ENCODE measurements at places on chromosomes 5 and 9.
A peak's percentile ranks its signal among the peaks of the same experiment; 100 is the strongest.

DNA sequence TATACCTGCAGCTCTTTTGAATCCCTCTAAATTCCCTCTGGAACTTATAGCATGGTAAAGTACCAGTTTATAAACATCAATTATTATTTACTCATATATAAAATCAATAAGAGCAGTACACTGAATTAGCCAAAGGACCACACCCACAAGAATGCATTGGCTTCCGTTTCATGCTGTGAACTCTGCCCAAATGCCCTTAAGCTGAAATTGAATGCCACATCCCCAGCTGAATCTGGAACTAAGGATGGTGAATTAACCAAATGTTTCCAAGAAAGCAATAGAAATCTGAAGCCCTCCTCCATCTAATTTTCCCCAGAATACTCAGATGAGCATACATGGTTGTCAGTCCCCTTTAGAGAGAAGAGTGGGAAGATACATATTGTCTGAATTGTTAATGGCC lies 436.4 kb upstream of the FTMT start:
- DNase-seq = no peak

DNA sequence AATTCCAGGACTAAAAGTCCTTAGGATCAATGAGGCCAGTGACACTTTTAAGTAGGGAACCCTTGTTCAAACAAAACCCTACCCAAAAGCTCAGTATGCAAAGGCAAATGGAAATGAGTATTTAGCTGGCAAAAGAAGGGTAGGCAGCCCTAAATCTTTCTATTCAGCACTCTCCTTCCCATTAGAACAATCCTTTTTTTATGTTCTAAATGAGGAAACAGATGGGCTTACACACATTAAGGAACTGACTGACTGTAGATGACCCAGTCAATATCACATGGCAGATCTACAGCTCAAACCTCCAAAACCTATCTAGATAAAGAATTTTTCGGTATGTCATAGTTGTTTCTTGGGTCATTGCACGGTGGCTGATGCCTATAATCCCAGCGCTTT lies 7.2 kb downstream of the CSNK1A1 start:
- no peak for DNase-seq

GRCh38 chr9:33187519-33188218 lies 20.5 kb upstream of the B4GALT1 start:
- no peak for DNase-seq

DNA sequence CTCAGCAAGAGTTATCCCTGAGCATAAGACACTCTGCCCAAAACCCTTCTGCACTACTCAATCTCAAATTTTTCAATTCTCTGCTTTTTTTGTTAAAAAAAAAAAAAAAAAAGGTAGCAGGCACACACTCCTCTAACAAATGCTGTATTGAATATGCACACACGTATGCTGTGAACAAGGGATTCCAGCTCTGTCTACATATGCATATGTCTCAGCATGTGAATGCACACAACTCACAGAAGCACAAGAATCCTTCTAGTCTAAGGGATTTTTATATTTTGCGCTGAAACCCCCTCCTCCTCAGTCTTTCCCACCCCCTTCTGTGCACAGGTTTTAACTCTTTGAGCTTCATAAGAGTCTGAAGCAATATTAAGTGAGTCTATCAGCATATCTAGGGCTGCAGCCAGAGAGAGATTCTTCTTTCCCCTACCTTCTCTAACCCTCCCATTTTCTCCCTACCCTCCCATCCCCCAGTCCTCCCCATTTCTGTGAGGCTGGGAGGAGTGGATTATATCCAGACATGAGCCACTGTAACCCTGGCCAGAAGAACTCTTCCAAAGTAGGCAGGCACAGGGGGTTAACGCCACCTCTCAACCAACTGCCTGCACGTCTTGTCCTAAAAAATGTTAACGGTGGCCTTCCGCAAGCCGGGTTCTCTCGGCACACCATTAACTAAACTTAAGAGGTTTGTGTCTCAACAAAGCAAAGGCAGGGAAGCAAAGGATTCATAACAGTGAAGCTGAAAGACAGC lies 1.0 kb downstream of the GABRB2 start:
- peak; percentile 5 for DNase-seq

- no peak for DNase-seq
These were observed 62.0 kb upstream of the DAB2 start for GRCh38 chr5:39486790-39487189.

GRCh38 chr9:125971050-125971449 lies 223.9 kb downstream of the PBX3 start:
- no peak for DNase-seq

GRCh38 chr9:33924978-33925797 lies 108.2 kb downstream of the UBE2R2 start:
- peak; percentile 51 for DNase-seq

GRCh38 chr5:58946230-58946629 lies 363.4 kb downstream of the RAB3C start:
- DNase-seq = no peak

DNA sequence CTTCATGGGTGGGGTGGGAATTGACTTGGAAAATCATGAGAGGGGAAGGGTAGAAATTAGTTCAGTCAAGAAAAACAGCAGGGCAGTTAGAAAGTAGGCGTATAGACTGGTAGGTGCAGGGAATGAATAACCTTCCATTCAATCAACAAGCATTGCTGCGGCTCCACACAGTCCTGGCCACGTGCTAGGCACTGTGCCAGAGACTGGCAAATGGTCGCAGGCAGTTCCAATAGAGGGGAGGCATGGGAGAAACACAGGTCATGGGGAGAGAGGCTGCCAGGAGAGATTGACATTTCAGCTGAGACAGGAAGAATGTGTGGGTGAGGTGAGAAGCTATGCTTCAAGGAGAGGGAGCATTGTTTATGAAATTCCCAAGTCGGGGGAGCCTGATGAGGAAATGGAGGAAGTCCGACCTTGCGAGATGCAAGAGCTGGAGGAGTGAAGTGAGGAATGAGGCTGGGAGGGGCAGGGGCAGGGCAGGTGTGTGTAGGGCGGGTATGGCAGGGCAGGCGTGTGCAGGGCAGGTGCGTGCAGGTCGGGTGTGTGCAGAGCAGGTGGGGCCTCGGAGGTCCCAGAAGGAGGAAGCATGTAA lies 54.4 kb upstream of the PPARGC1B start:
- no peak for DNase-seq

DNA sequence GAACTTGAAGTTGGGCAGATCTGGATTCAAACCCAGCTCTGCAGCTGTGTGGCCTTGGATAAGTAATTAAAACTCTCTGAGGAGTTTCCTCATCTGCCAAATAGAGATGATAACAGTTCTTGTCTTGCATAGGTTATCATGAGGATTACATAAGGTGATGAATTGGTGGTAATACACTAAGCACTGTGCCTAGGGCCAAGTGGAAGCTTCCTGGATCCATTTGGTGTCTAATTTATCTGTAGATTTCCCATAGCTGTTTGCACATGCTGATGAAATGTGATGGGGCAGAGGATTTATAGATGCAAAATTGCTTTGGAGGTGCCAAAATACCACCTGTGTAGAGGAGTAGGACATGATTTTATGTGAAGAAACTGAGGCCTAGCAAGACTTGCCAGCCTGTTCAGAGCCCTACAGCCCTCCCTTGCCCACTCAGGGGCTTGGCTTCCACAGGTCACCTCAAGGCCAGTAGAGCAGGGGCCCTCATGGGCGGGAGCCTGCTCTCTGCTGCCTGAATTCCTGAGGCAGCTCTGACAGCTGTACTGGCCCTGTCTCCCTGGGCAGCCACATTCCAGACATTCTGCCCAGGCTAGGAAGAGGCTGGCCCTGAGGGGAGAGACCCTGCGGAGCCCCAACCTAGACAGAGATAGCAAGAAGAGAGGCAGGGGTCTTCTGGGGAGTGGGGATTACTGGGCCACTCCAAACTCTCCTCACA lies 5.9 kb upstream of the FAT2 start:
- DNase-seq = no peak

DNA sequence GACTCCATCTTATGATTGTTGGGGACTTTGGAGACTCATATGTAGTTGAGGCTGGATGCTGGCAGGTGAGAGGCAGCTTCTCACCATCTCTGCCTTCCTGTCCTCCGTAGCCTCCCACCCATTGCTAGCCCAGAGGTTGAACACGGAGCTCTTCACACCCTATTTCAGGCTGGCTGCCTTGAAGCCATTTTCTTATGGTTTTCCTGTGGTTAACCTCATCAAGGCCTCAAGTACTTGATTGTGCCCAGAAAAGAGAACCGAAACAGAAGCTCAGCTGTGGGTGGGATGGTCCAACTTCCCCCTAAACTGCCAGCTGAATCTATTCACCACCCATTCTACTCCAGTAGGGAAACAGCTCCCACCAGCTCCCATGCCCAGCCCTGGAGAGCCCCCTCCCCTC lies 102.9 kb downstream of the LIFR start:
- DNase-seq = peak; percentile 92

DNA sequence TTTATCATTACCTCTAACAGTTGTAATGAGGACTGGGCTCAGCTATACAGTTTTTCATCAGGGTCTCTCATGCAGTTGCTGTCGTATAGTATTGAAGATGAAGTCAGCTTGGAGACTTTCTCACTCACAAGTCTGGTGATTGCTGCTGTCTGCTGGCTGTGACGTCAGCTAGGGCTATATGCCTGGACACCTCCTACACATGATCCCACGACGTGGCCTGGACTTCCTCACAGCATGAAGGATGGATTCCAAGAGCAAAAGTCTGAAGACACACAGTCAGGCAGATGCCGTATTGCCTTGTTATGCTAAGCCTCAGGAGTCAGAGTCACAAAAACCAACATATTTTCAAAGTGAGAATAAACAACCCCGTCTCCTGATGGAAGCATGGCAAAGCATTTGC lies 193.3 kb downstream of the LURAP1L start:
- DNase-seq = no peak

- no peak for DNase-seq
These were observed 300.0 kb upstream of the VLDLR start for GRCh38 chr9:2321523-2322148.

DNA sequence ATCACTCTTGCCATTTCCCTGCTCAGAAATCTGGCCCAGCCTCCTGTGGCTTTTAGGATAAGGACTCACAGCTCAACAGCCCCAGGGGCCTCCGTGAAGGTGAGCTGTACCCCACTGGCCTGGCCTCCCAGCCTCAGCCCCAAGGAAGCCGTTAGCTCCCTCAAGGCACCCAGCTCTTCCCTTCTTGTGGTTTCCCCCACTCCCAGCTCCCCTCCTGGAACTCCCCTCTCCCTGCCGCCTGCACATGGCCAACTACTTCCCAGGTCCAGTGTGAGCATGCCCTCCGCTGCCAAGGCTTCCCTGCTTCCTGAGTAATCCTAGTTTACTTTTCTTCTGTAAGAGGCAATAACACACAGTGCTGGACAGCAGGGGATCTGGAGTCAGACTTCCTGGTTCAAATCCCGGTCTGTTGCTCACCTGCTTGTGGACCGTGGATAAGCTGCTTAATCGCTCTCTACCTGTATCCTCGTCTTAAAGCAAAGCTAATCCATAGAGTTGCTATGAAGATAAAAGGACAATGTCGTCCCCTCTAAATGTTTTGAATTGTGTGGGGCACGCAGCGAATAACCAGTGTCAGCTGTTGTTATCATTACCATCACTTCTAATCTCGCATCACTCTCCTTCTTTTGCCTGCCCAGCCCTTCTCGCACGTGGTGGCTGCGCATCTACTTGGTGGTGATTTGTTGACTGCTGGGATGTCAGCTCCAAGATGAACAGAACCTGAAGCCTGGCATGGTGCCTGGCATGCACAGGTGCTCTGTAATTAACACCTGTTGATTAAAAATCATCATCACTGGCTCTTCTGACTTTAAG lies 86.6 kb downstream of the C5orf15 start:
- no peak for DNase-seq

DNA sequence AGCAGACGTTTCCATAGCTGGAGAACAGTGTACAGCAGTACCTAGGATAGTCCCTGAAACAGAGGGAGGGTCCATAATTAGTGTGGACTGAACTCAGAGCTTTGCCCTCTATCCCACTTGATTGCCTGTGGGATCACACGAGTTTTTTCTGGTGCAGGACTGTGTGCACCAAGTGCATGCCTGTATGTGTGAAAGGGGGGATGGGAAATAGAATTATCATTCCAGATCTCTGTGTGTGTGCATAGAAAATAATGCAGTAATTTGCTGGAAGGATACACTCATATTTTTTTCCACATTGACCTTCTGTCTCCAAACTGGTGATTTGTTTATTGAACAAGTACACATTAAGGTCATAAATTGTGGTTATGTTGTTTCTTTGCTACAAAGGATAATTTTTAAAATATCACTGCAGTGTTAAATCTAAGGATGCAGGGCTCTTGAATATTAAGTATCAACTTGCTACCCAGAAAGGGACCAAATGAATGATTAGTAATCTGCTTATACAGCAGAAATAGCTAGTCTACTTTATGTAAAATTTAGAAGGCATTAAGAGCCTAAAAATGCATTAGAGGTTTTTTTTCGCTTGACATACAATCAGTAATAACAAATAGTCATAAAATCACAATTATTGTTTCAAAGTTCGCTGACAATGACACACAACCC lies 292.9 kb downstream of the CDH18 start:
- no peak for DNase-seq

DNA sequence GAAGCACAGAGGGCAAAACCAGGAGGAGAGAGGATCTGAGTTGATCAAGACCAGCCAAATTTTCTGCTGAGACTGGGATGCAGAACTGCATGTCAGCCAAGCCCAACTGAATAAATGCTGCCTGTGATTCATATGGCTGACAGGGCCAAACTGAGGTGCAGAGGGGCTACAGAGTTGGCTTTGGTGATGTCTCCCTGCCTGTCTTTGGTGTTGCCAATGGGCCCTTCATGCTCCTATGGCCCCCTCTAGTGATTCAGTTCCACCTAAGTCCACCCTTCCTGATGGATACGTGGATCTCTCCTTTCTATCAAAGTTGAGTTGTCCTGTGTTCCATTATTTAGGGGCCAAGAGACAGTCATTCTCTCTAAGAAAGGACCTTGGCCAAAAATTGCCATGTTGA lies 163.6 kb upstream of the TLE4 start:
- DNase-seq = no peak

DNA sequence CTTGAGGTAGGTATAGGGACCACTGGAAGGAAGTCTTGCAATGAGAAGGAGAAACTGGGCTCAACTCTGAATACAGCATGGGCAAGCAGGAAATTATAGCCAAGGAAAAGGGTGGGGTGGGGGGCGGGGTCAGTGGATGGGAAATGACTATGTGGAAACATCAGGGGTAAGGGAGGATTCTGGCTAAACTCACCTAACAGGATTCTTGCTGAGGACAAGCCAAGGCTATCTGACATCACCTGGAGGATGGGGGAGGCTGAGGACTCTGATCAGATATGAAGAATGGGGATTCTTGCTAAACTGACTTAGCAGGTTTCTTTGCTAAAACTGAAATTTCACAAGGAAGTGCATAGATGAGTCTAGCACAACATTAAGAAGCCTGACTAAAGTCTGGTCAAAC lies 40.8 kb downstream of the CTSL start:
- no peak for DNase-seq

GRCh38 chr5:181204826-181205760 lies at the start of gene TRIM7:
TRIM7 (minus strand) TSS chr5:181205196; CDS start chr5:181205110, 86 bp downstream.
- DNase-seq = peak; percentile 54

GRCh38 chr5:168578538-168579487 lies at the start of gene PANK3:
PANK3 (minus strand) TSS chr5:168579368; CDS start chr5:168579283, 85 bp downstream.
- DNase-seq = no peak

All from GM12865 (cell line).